ENCODE measurements at places on chromosomes 1 and 21.

DNA sequence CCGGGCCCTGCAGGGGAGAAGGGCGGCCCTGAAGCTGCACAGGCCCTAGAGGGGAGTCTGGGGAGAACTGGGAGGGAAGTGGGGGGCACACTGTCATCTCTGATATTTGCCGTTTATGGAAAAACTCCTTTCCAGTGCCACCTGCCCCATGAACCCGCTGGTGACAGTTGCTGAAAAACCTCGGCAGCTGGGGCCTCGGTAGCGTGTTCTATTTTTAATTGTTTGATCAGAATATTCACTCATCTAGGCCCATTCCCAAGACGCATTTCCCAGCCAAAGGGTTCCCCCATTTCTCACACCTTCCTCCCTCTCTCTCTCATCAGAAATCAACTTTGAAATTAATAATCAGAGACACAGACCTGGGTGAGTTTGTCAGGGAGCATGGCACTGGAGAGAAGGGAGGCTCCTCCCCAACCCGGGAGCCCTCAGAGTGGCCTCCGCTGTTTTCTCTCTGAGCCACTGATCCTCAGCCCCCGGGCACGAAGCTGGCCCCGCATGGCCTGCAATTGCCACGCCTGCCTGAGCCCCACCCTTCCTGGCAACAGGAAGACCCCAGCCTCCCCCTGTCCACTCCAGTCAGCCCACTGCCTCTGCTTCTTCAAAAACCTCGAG, 111.1 kb downstream of the CASZ1 start:
- no peak for DNase-seq

DNA sequence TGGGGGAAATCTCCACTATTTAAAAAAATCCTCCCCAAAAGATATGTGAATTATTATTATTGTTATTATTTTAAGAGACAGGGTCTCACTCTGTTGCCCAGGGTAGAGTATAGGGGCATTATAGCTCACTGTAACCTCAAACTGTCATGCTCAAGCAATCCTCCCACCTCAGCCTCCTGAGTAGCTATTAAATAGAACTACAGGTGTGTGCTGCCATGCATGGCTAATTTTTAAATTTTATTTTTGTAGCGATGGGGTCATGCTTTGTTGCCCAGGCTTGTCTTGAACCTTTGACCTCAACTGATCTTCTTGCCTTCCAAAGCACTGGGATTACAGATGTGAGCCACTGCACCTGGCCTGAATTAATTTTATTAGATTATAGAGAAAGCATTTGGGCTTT, 116.8 kb downstream of the RABGAP1L start:
- DNase-seq, result no peak

GRCh38 chr1:111907321-111907720, 82.1 kb downstream of the KCND3 start:
- DNase-seq, result no peak

DNA sequence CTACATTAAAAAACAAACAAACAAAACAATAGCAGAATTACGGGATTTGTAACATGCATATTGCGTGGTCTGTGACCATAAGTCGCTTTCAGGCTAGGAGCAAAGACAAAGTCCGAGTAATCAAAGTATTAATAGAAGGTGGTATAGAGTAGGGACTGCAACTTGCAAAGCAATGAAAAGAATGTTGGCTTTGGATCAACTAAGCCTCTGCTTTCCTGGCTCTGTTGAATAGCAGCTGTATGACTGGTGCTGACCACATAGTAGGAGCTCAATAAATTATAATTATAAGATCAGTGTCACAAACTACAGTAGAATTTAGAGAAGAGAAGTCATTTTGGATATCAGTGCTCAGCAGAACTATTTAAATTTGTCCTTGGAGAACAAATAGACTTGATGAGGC, 586.4 kb downstream of the DPYD start:
- DNase-seq, result peak; percentile 63

- DNase-seq, result no peak
Measured at GRCh38 chr1:89557956-89558355, 33.3 kb downstream of the LRRC8B start.

DNA sequence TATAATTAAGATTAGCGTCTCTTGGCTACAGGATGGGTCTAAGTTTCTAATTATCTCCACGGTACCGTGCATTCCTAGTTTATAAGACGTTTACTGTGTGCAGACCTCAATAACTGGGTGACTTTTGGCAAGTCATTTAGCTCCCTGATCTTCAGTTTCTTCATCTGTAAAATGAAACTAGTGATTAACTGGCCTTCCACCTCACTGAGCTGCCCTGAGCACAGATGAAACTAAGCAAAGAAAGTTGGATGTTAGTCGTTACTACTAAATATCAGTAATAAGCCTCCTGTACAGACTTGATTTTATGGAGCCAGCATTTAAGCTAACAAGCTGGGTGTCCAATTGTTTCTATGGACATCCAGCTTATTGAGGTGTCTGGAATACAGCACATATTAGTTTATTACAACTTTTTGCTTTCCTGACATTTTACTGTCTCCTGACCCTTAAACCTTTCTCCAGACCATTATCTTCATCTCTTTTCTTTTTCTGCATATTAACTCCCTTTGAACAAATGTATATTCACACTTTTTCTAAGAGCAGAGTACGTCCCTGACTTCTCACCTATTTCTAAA, 1.1 kb downstream of the CR2 start:
- DNase-seq, result no peak

- no peak for DNase-seq
Measured at GRCh38 chr21:42021371-42022090, 11.4 kb upstream of the ZBTB21 start.

GRCh38 chr1:154714052-154714623, 106.2 kb upstream of the ADAR start:
- DNase-seq, result no peak

GRCh38 chr1:103372866-103373265, 152.6 kb upstream of the RNPC3 start:
- DNase-seq, result peak; percentile 13

DNA sequence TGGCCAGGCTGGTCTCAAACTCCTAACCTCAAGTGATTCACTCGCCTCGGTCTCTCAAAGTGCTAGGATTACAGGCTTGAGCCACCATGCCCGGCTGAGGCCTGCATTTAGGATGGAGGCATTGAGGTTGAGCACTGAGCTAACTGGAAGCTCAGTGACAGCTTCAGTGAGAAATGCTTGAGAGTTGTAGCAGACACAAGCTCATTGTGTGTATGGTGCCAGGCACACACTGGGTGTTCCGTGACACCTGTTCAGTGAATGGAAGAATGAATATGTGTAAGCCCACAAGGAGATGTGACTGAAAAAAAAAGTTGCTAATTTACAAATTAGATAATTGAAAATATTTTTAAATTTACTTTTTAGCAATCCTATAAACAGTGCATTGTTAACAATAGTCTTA, 21.8 kb downstream of the LURAP1 start:
- no peak for DNase-seq

Measured in cardiac fibroblast (primary cell).